Stimulated activated CD4-positive, alpha-beta T cell treated with anti-CD3 and anti-CD28 coated beads, TNF-alpha, amount 100 ng/mL, for 4 hours (primary cell): ENCODE measurements at places on chromosomes 2 and 18.

- DNase-seq: no peak
Observed at GRCh38 chr2:146385031-146385430, 1459.8 kb upstream of the ACVR2A start.

GRCh38 chr2:15948704-15948957 is 8.3 kb downstream of the MYCN start:
- no peak for DNase-seq

DNA sequence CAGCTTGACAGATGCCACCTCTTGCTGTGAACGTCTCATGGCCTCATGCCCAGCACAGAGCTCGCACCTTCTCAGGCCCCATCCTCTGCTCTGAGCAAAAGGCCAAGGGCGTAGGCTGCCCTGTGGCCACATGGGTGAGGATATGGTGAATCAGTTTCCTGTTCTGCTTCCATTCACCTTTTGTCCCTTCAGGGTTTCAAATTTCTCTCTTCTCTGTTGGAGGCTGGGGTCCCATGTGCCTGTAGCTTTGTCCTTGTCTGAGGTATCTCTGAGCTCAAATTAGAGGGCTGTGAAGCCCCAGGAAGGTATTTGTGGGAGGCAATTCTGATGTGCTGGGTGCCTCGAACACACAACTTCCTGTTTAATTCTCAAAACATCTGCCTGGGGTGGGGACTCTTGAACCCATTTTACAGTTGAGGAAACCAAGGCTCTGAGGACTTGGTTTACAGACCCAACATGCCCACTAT is 29.0 kb downstream of the ZAP70 start:
- no peak for DNase-seq

DNA sequence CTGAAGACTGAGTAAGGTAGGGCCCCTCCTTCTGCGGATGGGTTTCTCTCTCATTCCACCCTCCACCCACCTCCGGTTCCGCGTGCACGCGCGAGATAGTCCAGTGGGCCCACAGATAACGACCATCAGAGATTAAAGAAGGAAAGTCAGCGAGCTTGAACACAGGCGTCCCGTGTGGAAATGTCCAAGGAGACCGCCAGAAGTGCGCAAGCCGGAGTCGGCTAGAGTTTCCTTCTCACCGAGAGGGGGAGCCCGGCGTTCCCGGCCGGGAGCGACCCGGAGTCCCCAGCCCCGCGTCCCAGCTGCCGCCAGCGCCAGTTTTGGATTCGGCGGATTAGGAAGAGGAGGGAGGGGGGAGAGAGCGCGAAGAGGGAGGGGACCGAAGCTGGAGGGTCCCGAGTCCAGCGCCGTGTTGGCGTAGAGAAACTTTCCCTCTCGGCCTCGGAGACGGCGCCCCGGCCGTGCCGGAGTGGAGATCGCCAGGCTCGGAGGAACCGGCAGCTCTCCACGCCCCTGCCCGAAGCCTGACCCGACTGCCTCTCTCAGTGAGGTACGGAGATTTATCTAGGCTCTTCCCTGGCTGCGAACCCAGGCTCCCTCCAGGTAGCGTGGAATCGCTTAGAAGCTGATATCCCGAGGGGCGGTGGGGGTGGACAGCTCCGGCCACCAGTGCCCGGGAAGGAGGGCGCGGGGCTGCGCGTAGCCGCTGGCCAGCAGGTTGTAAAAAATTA is at the start of gene GULP1:
GULP1 (plus strand) TSS at position 258 of the 731 bp plus-strand sequence. CDS start 185,829 bp downstream, outside the sequence.
- no peak for DNase-seq

DNA sequence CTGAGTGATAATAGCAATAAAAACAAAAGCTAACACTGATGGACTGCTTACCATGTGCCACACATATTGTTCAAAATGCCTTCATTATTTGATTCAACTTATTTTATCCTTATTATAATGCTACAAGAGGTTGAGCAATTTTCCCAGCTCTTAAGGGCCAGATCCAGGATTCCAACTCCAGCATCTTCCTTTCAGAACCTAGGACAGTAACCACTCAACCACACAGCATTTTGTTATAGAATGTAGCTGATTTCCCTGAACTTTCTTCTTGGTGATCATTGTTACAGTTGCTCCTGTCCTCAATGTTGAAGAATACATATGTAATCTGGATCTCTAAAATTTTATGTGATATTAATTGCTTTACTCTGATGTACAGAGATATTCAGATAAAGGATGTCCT is 341.7 kb downstream of the PIK3C3 start:
- no peak for DNase-seq

DNA sequence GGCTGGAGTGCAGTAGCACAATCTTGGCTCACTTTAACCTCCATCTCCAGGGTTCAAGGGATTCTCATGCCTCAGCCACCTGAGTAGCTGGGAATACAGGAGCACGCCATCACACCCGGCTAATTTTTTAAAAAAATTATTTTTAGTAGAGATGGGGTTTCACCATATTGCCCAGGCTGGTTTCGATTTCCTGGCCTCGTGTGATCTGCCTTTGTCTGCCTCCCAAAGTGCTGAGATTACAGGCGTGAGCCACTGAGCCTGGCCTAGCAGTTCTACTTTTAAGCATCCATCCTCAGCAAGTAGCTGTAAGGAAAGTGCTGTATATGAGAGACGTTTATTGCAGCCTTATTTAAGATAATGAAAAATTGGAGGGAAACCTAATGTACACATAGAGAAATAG is 79.7 kb downstream of the ZDBF2 start:
- no peak for DNase-seq

- no peak for DNase-seq
Observed at GRCh38 chr2:114821055-114821454, 378.6 kb downstream of the DPP10 start.

DNA sequence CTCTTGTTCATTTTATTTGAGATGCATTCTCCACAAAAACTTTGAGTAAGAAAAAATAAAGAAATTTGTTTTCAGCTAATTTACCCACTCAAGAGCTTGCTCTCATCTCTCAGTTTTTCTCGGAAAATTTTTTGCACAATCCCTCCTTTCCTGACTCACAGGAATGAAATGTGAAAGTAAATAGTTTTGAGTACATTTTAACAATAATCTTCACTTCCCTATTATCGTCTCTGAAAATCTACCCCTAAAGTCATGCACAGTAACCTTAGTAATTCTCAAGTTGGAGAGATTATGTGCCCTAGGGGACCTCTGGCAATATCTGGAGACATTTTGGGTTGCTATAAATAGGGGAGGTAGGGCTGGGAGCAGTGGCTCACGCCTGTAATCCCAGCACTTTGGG is 2.6 kb downstream of the CYB5A start:
- no peak for DNase-seq

- no peak for DNase-seq
Observed at GRCh38 chr18:51522821-51523220, 325.3 kb upstream of the MEX3C start.

- no peak for DNase-seq
Observed at GRCh38 chr18:76431437-76432273, 63.4 kb downstream of the ZNF516 start.

DNA sequence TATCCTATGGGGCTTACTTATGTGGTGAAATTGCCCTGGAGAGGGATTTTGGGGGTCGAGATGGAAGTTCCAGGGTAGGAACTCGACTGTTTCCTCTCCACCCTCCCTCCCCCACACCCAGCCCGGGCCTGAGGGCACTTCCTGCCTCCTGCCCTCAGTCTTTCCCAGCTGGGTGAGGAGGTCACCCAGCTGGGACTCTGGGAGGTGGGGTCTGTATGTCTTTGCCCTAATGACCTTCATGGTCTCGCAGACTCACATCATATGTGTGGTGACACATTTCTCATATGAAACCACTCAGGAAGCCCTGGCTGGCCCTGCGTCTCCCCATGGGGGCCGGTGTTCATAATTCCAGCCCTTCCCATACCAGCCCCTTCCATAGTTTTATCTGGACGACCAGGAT is 12.4 kb downstream of the ATOH8 start:
- DNase-seq: no peak

- no peak for DNase-seq
Observed at GRCh38 chr2:234403074-234403473, 93.8 kb downstream of the ARL4C start.

GRCh38 chr2:241937297-241937696 is 67.8 kb downstream of the RTP5 start:
- no peak for DNase-seq

- no peak for DNase-seq
Observed at GRCh38 chr2:159455330-159455918, 160.9 kb downstream of the BAZ2B start.

DNA sequence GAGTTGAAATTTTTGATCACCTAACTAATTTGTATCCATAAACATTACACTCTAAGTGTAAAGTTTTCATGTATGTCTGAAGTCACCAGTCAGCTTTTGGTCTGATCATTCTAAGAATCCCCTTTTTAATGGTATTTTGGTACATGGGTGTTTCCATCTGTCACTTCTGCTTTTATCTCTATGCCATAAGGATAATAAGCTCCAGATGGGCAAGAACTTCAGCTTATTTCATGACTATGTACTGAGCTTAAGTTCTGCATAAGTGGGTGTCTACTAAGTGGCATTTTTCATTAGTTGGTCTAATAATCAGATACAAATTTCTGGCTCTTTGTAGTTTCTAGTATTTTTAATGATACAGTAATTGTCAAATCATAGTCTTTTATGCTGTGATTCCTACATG is 20.4 kb downstream of the UBXN4 start:
- no peak for DNase-seq

DNA sequence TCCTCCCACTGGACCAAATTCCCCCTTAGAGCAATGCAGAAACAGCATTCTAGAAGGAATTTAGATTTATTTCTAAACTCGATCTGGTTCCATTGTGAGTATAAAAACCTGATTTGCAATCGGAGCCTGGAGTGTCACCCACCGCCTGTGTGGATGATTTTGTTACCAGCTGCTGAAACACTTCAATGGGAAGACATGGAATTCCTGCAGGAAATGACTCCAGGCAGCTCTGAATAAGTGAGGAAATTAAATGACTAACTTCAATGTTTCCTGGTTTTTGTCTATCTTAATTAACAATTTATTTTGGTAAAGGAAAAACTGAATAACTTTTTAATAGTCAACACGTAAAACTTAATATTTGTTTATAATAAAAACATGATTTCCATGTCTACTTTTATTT is 19.3 kb downstream of the CTAGE1 start:
- DNase-seq: no peak

DNA sequence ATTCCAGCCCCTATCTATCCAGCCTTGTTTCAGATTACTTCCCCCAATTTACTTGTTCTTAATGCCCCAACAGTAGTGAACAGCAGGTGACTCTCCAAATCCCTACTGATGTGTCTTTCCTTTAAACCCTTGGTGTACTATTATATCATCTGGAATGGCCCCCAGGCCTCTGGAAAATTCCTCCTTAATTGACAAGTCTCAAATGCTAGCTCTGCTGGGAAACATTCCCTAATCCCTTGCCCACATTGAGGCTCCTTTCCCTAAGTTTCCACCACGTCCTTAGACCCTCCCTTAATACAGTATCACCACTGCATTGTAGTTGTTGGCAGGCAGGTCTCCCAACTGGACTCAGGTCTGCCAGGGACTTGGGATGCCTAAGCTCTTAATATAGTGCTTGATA is 41.0 kb downstream of the MYO3B start:
- DNase-seq: no peak

DNA sequence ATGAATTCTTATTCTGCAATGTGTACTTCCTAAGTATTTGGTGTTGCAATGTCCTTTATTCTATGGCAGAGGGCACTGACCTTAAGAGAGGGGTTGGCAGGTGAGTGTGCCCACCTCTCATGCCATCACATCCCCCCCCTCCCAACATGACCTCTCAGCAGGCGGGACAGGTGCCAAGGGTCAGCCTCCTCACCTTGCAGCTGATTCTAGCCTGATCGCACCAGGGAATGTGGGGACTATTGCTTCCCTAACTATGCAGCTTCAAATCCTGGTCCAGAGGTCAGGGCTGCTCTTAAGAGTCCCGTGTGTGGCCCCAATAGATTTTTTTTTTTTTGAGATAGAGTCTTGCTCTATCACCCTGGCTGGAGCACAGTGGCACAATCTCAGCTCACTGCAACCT is 9.5 kb downstream of the HJURP start:
- DNase-seq: no peak

- DNase-seq: no peak
Observed at GRCh38 chr18:58784601-58785137, 80.0 kb upstream of the ZNF532 start.

GRCh38 chr2:68043032-68043431 is 19.8 kb downstream of the C1D start:
- DNase-seq: no peak

GRCh38 chr18:9697121-9697520 is 11.0 kb upstream of the RAB31 start:
- DNase-seq: no peak

DNA sequence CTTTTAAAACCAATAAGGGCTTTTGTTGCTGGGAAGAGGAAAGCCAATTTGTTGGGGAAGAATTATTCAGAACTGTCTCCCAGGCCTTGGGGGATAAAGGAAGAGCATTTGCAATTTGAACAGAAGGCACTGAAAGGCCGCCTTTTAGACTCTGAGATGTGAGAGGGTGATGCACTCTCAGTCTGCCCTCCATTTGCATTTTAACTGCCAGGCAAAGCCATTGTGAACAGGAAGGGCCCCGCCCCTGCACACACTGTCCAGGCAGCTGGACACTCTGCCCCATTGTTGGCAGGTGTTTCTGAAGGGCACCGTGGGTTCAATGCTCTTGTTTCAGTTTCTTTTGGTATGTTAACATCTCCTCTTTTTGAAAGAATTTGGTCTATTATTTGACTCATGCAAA is 169.5 kb upstream of the COPS8 start:
- no peak for DNase-seq

GRCh38 chr18:55256929-55257289 is 297.6 kb upstream of the CCDC68 start:
- no peak for DNase-seq

DNA sequence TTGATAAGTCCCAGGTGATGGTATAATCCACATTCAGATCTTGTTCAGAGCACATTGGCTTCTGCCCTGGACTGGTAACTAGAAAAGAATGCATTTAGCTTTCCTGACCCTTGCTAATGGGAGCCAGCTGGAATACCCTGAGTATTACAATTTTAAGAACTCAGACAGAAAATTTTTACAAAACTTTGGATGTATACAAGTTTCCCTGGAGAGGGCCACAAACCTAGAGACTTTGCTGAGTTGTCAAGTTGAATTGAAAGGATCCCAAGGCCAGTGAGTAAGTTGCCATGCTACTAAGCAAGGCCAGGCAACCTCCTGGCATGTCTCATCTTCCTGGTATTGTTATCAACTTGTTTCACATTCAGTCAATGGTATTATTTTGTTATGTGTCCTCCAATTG is 20.0 kb upstream of the NABP1 start:
- no peak for DNase-seq

- no peak for DNase-seq
Observed at GRCh38 chr2:12232876-12233275, 483.9 kb upstream of the TRIB2 start.

DNA sequence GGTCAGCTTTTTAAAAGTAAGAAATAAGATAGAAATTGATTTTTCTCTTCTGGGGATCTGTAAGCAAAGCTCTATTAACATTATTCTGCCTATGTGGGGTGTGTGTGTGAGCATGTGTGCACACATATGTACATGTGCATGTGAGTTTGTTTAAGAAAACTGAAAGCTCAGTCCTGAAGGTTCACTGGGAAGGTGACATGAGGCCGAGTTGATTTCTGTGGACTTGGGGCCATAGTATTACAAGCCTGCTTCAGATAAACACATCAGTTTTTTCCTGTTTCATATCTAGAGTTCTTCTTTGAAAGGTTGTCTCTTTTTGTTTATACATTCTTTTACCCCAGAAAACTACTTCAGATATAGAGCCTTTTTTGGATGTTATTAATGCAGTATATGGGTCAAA is 83.4 kb downstream of the SERPINB8 start:
- no peak for DNase-seq
